Endodermal cell (in vitro differentiated cells): ENCODE measurements at places on chromosomes 4 and X. TPM values are rescaled to one million over a fixed set of nuclear protein-coding genes. Genes with fewer than 3 reads are reported as not detected.

RASGEF1B gene
- total RNA-seq: 25.0 and 26.7 TPM in 2 replicates

DNA sequence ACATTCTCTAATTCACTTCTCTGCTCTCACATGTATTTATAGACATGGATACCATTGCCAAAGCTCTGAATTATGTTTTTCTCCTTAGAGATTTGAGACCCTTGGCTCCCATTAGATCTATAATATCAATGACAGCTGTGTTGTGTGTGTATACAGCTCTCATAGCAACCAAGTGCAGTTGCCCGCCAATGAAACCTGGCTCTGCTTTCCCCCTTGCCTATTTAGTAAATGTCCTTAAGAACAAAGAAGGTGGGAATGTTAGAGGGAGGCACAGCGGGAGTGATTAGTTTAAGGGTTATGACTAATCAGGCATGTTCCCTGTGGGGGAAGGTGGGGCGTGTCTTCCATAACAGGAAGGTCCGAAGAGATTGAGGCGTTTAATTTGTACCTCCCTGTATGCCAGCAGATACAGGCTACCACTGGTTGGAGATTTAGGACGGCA is 100.5 kb upstream of the TBC1D9 start:
- H3K36me3 ChIP-seq: no peaks in the 10 kb centered on the region
- no peak overlapping the region for H3K4me3 ChIP-seq
- no peak overlapping the region for H3K27ac ChIP-seq
- H3K4me1 ChIP-seq: peaks cover 20% of the 10 kb centered on the region
- no peaks in the 10 kb centered on the region for H3K27me3 ChIP-seq

- peak; percentile 48 for DNase-seq
- H3K27me3 ChIP-seq: no peaks in the 10 kb centered on the region
- H3K4me1 ChIP-seq: no peaks in the 10 kb centered on the region
- peaks cover 42% of the 10 kb centered on the region for H3K36me3 ChIP-seq
Observed at GRCh38 chrX:129565046-129565650, 25.1 kb downstream of the OCRL start.

MXRA5 gene
- total RNA-seq: 37.1 and 40.2 TPM in 2 replicates

- H3K27me3 ChIP-seq: no peaks in the 10 kb centered on the region
- DNase-seq: no peak
- H3K36me3 ChIP-seq: peaks cover 3% of the 10 kb centered on the region
- H3K4me3 ChIP-seq: no peak overlapping the region
- H3K4me1 ChIP-seq: no peaks in the 10 kb centered on the region
Observed at GRCh38 chr4:6282314-6282771, 12.7 kb downstream of the WFS1 start.

GRCh38 chrX:148422526-148422925 is 77.9 kb upstream of the AFF2 start:
- H3K4me3 ChIP-seq: no peak overlapping the region
- no peaks in the 10 kb centered on the region for H3K27me3 ChIP-seq
- no peaks in the 10 kb centered on the region for H3K36me3 ChIP-seq
- H3K27ac ChIP-seq: no peak overlapping the region
- no peak for DNase-seq

- H3K4me3 ChIP-seq: no peak overlapping the region
- DNase-seq: no peak
- H3K27ac ChIP-seq: no peak overlapping the region
- no peaks in the 10 kb centered on the region for H3K36me3 ChIP-seq
- no peaks in the 10 kb centered on the region for H3K27me3 ChIP-seq
Observed at GRCh38 chr4:143736861-143737260, 36.4 kb upstream of the FREM3 start.

DNA sequence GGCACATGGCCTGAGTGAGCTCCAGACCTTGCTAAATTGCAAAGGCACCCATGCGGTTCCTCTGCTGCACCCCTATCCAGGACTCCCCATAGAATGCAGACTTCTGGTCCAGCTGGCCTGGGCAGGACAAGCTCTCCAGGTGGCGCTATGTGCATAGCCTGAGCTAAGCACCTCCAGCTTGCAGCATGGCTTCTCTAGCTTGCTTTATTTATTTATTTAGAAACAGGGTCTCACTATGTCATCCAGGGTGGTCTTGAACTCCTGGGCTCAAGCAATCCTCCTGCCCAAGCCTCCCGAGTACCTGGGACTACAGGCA is 5.5 kb upstream of the WFS1 start:
- peak; percentile 80 for DNase-seq

MAGEC3 gene
- total RNA-seq: 0.58 to 0.97 TPM in 2 of 3 replicates, not detected in the other

DYNLT3 gene
- total RNA-seq: 12.4 and 15.4 TPM in 2 replicates
